ENCODE measurements at places on chromosomes 3 and 15.

- no peak for DNase-seq
These were observed 178.4 kb downstream of the ARRDC4 start for GRCh38 chr15:98138910-98139309.

DNA sequence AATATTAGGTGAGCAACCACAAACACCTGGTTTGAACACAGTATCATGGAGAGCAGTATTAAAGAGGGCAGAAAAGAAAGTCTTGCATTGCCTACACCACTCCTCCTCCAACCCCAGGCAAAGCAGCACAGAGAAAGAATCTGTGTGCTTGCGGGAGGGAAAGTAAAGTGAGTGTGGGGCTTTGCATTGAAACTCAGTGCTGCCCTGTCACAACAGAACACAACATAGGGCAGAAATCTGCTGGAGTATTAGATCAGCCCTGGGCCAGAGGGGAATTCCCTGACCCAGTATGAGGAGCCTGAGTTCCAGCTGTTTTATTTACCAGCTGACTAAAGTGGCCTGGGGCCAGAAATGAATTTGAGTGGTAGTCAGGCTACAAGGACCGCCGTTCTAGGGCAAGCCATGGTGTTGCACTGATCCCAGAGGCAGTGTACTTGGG, 75.5 kb downstream of the SPATA16 start:
- DNase-seq, result no peak

GRCh38 chr3:57268416-57268815, 24.1 kb downstream of the ASB14 start:
- DNase-seq, result no peak

DNA sequence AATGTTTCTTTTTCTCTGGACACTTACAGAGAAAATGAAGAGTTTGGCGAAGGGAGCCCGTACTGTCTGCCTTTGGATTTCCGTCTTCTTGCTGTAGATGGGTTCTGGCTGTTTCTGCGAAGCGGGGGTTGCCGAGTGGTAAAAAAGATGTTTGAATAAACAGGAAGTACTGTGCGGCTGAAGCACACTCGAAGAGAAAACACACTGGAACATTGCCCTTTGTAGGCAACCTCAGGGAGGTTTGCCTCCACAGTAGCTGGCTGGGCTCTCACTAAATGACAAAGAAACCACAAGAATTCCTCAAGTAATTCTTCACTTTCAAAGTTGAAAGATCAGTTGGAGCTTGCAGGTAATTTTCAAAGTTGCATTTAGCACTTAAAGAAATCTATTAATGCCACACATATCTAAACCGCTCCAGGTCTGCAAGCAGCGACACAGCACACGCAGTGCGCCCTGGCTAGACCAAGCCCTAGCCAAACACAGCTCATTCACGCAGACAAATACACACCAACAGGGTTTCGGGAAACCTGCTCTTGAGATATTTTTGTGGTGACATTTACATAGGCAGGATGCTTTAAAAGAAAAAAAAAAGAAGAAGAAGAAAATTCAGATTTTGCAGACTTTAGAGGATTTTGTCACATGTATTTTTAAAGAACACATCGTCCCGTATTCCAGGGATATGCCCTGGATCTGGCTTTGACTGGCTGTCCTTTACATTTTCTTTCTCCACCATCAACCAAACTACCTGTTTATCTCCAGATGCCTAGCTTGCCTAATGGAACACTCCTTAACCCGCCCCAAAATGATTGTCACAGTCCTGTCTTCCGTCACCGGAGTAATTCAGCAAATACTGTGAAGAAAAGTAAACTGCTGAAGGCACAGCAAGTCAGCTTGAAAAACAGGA, 452.8 kb downstream of the FOXP1 start:
- no peak for DNase-seq

DNA sequence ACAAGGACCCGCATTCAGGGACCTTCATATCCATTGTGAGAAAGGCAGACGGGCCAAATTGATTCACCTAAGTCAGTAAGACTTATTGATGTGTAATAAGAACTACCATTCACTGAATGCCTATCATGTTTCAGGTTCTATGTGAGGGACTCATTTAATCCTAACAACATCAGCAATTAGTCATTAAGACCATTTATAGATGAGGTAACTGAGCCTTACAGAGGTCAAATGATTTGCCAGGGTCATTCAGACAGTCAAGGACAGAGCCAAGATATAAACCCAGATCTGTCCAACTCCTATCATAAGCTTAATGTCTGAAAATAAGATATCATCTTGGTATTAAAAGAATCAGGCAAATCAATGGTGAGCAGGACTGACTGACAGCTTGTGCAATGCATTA, 453.8 kb downstream of the MAGI1 start:
- no peak for DNase-seq

DNA sequence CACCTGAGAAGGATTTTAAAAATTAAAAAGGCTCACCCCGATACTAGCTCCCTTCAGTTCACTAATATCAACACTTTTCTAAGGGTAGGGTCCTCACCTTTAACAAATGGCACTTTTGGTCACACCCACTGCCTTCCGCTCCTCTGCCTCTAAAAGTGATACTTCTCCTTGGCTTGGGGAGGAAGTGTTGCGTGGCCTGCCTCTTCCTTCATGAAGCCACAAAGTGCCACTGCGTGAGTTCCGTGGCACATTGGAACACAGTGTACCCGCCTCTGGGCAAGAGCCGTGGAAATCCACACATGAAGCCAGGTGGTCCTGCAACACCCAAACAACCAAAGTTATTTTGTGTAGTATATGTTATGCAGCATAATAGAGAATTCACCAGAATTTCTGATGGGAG, 3.9 kb downstream of the B4GALT4 start:
- DNase-seq, result no peak

DNA sequence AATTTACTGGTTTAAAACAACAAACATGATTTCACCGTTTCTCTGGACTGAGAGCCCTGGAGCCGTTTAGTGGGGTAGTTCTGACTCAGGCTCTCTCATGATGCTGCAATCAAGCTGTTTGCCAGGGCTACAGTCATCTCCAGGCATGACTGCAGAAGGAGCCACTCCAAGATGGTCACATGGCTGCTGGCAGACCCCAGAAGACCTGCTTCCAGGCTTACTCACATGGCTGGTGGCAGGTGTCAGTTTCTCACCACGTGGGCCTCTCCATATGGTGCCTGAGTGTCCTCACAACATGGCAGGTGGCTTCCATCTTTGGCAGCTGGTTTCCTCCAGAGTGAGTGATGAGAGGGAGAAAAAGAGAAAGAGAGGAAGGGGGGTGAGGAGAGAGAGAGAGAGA, 378.3 kb upstream of the RGMA start:
- DNase-seq, result no peak

GRCh38 chr3:115999613-116000012, 376.3 kb downstream of the GAP43 start:
- DNase-seq, result no peak

- DNase-seq, result no peak
These were observed 16.9 kb downstream of the TMEM43 start for GRCh38 chr3:14141602-14142341.

DNA sequence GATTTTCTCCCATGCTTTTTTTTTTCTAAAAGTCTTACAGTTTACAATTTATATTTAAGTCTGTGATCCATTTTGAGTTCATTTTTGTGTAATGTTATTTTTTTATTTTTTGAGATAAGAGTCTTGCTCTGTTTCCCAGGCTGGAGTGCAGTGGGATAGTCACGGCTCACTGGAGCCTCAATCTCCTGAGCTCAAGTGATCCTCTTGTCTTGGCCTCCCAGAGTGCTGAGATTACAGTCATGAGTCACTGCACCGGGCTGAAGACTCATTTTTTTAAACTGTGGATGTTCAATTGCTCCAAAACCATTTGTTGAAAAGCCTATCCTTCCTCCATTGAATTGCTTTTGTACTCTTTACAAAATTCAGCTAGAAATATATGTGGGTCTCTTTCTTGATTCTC, 19.5 kb downstream of the LNP1 start:
- DNase-seq, result no peak

DNA sequence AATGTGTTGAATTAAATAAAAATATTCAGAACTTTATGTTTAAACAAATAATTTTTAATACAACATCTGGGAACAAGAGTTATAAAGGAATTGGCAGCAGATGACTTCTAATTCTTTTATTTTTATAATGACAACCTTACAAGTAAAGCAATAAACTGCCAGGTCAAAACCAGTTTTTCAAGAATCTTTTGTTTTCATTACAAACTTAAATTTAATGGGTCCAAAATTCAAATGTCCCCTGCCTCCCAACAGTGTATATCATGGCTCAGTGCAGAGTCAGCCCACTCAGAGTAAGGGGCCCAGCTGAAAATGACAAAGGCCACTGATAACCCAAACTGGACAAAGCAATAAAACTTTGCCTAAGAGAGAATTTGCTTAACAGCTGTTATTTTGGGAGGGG, 81.5 kb downstream of the STRIT1 start:
- DNase-seq, result no peak

DNA sequence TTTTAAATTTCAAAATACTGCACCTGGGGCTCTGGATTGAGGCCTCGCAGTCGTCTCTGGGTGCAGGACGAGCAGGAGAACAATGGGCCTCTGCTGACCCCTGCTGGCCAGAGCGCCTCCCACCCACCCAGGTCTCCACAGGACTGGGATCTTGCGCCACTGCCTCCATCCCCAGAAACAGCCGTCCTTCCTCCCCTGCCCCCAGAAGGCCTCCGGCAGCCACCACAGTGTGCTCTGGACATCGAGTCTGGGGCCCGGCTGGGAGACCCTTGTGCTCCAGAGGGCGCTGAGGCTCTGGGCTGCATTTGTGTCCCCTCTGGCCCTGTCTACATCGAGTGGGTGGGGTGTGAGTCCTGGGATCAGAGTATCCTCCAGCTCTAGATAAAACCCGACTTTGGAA, 6.7 kb upstream of the ACSBG1 start:
- DNase-seq, result no peak

- no peak for DNase-seq
These were observed 8.9 kb upstream of the RPS27L start for GRCh38 chr15:63166219-63166618.

GRCh38 chr3:33921608-33922007, 123.2 kb downstream of the PDCD6IP start:
- DNase-seq, result no peak

- DNase-seq, result no peak
These were observed 549.6 kb upstream of the CCDC54 start for GRCh38 chr3:106827515-106828213.

- no peak for DNase-seq
These were observed 130.8 kb downstream of the SERPINI1 start for GRCh38 chr3:167866331-167866730.

DNA sequence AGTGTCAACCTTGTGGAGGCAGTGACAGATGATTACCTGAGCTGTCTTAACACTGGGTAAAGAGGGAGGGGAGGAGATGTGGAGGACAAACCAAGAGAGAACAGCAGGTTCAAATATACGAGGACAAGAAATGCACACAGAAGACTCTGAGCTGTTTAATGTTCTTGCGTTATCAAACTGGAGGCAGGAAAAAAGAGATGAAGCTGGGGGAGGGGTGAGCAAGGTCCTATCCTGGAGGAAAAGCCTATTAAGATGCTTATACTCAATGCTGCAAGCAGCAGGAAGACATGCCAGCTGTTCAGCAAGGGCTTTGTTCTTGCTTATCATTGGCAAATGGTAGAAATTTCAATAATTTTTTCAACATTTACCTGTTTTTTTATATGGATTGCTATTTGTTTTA, 345.7 kb upstream of the TRIM42 start:
- no peak for DNase-seq

- no peak for DNase-seq
These were observed 66.0 kb upstream of the BLM start for GRCh38 chr15:90650956-90651689.

All from glomerular endothelial cell (primary cell).